RWPE2 (cell line): ENCODE measurements at places on chromosomes 3 and 15.

DNA sequence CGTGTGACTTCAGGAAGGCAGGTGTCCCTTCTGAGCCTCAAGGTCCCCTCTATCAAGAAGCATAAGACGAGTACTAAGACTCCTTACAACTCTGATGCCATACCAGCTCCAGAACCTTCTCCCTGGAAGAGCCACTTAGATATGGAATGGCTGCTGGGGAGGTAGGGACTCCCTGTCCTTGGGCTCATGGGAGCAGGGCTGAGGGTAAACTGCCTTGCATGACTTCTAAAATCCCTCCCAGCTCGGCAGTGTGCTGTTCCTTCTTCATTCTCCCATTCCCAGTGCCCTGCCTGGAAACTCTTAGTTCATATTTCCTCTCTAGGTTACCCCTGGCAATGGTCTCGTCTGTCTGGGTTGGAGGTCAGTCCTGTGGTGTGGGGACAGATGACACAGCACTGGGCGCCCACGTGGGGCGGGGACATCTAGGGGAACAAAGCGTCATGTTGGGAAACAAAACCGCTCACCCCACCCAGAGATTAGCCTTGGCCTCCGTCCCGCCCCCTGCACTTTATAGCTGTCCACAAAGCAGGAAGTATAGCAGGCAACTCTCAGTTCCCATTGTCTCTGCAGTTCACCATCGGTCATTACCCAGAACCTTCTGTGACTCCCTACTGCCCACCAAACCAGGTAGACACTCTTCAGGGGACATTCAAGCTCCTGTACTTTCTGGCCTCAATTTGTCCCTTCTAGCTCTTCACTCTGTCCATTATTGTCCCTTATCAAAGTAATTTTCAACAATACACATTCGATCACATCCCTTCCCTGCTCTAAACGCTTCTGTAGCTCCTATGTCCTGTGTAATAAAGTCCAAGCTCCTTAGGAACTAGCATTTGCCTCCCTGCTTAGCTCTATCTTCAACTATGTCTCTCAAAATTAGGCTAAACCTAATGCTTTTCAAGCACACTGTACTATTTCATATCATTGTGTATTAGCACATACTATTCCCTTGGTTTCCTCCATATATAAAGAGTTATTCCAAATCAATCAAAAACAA lies 73.8 kb downstream of the IQSEC1 start:
- DNase-seq = peak; percentile 40

DNA sequence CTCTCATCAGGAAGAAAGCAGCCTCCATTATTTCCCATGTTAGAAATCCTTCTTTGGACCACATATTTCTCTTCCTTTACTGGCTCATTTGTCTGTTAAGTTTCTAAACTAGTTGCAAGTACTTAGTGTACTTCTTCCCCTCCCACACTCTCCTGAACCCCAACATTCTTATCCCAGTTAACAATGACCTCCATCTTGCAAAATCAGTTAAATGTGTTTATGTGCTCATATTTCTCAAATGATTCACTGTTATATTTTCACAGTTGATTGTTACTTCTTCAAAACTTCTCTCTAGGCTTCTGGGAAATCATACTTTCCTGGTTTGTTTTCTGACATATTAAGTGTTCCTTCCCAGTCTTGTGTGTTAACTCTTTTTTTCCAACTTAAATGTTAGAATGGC lies 856.9 kb downstream of the EPHA3 start:
- DNase-seq = no peak

GRCh38 chr3:108487439-108487838 lies 23.0 kb downstream of the MYH15 start:
- no peak for DNase-seq

DNA sequence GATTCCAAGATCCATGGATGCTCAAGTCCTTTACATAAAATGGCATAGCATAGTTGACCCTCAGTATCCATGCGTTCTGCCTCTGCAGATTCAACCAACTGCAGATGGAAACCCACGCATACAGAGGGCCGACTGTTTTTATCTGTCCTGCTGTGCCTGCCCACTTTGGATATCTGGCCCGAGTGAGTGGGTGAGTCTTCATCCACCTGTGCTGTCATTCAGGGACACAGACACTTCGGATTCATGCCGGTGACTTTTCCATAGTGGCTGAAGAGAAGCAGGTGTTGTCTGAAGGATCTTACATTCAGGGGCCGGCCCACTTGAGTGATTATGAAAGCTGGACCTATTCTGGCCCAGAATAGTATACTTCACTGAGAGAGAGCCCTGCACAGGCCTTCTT lies 85.1 kb downstream of the RYR3 start:
- no peak for DNase-seq

GRCh38 chr15:58440922-58441321 lies 9.1 kb downstream of the LIPC start:
- DNase-seq = no peak

GRCh38 chr3:15223685-15224572 lies 17.9 kb downstream of the CAPN7 start:
- no peak for DNase-seq

GRCh38 chr3:27628026-27628750 lies 93.9 kb downstream of the EOMES start:
- DNase-seq = no peak

- DNase-seq = no peak
These were observed 171.8 kb downstream of the POTEB3 start for GRCh38 chr15:21268436-21268940.

- DNase-seq = no peak
These were observed 32.4 kb upstream of the VPS33B start for GRCh38 chr15:91054816-91055215.

GRCh38 chr15:41839781-41840491 lies 1.3 kb downstream of the PLA2G4B start:
- no peak for DNase-seq

- DNase-seq = no peak
These were observed 62.7 kb downstream of the ASTE1 start for GRCh38 chr3:130963878-130964277.

- DNase-seq = no peak
These were observed 6.2 kb upstream of the RCCD1 start for GRCh38 chr15:90948506-90948905.

GRCh38 chr3:84946240-84946639 lies 12.5 kb upstream of the CADM2 start:
- no peak for DNase-seq

DNA sequence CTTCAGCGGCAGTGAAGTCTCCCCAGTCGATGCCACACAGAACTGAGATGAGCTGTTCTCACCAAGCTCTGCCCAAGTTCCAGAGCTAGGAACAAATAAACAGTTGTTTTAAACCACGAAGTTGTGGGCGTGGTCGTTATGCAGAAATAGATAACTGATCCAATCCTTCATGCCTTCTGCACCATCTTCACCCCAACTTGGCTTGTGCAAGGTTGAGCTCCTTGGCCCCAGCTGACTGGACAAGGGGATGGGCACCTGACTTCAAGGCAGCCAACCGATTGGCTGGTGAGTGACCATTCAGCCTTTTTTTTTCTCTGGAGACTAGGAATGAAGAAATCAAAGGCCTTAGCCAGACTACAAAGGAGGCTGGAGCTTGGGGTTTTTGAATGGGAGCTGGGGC lies 23.9 kb downstream of the LINGO1 start:
- DNase-seq = no peak

DNA sequence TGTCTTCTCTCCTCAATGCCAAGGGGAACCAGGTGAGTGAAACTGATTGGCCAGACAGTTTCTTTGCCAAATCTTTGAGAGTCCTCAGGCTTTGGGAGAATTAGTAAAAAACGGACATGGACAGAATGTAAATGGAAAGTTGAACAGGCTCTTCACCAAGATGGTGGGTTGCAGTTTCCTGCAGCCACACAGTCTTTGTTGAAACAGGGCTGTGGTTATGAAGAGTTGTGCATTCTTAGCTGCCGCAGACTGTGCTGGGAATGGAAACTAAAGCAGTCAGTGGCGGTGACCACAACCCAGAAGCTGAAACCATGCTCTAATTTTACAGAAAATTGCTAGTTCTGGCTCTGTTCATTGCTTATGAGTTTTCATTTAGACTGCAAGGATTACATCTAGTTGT lies 42.1 kb upstream of the TASOR start:
- no peak for DNase-seq

DNA sequence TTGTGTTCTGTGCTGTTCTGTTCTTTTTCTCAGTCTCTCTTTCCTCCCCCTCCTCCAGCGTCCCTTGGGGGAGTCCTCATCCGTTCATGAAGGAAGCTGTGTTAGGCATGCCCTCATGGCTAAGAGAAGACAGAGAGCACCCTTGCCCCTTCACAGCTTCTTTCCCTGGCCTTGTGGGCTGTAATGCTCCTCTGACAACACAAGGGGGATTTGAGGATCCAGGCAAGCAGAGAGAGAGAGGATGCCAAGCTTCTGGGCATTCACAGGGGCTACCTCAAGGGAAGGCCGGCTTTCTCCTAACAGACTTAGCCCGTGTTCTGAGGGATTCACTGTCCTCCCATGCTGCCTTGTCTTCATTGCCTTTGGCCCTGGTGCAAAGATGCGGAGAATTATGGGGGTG lies 389.5 kb downstream of the LRTM1 start:
- no peak for DNase-seq

- DNase-seq = no peak
These were observed 837.1 kb downstream of the AGBL1 start for GRCh38 chr15:86916671-86917360.

DNA sequence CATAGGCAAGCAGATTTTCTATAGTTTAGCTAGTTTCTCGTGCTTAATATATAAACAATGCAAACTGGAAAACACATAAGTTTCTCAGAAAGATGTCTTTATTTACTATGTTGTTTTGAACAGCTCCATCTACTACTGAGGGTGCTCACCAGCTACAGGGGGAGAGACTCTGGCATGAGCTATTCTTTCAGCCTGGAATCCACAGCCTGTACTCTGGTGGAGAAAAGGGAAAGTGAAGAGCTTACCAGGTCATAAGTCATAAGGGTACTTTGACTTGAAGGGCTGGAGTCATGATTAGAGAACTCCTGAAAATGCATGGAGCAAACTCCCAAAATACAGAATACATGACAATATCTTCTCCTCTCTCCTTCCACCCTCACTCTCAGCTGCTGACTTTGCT lies 4.4 kb upstream of the AVEN start:
- DNase-seq = no peak

DNA sequence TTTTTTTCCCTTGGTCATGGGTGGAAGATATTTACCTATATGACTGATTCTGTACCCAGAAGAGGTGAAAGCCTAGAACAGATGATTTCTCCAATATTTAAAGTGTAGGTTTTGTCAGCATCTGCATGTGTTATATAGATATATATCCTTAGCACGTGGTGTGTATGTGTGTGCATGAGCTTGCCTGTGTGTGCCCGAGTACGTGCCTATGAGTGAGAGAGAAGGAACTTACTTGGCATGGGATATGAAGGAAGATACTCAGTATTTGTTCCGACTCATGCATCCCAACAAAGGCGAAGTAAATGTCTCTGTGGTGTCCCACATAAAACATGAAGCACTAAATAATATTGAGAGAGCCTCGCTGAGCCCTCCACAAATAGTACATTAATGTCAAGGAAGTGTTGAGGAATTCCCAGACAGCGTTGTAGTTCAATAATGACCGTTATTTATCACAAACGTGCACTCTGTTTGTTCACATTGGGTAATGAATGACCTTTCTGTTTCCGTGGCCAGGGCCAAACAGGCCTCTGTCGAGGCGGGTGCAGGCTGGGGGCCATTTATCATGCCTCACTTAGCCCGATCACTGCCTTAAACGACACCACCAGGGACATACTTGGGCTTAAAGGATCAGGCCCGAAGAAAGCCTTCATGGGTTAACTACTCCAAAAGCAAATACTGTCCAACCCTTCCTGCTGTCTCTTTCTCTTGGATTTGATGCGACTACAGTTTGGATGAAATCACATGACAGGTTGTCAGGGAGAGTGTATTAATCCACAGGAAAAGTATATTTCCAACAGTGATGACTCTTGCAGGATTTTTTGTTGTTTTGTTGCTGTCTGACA lies 267.7 kb downstream of the PTPRG start:
- no peak for DNase-seq

DNA sequence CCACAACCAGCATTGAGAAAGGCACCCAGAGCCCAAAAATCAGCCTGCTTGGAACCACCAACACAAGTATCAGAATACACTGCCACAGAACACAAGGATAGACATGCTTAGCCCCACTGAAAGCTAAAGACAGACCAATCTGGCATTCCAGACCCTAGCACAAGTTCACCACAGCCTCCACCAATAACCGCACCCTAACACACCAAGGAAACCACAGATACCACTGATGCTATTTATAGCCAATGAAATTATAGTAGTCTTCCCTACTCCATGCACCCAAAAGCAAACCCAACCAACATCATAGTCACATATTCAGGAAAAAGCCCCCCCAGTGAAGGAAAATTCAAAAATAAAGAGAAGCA lies 83.9 kb upstream of the STT3B start:
- DNase-seq = no peak

DNA sequence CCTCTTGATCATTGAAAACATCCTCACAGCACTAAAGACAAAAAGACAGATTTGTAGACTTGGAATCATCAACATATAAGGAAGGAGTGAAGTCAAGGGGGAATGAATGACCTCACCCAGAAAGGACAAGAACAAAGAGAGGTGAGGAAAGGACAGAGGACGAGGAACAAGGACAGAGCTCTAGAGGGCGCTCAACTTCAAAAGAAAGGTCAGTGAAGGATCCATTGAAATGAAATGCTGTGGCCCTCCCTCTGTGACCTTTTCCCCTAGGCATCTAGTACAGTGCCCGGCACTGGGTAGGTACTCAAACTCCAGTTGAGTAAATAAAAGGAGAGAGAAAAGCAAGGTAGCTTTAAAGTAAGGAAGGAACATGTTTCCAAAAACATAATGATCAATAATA lies 2.6 kb downstream of the ATP8B4 start:
- DNase-seq = no peak

- no peak for DNase-seq
These were observed 26.4 kb downstream of the BCL2A1 start for GRCh38 chr15:79944622-79945021.

GRCh38 chr3:164476631-164477030 lies 601.7 kb downstream of the SI start:
- DNase-seq = no peak

- DNase-seq = no peak
These were observed 39.4 kb upstream of the MRPS22 start for GRCh38 chr3:139304383-139304782.

GRCh38 chr3:61729038-61729634 lies 167.8 kb downstream of the PTPRG start:
- no peak for DNase-seq

DNA sequence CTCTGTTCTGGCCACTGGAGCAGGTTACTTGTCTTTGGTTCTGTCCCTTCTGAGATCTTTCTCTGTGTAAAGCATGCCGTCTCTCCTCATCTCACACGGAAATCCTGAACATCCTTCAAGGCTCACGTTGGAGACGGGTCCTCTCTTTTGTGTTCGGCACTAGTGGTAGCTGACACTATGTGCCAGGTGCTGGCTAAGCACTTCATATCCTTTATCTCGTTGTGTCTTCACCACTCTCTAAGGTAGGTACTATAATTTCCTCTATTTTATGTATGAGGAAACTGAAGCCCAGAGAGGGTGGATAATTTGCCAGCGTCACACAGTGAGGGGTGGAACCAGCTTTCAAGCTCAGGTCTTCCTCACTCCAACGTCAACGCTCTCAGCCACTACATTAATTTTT lies 1.2 kb downstream of the IFT122 start:
- DNase-seq = no peak

- DNase-seq = no peak
These were observed 65.2 kb downstream of the CERS3 start for GRCh38 chr15:100463515-100463914.
